ENCODE measurements at places on chromosomes 5 and 9. TPM values are rescaled to one million over a fixed set of nuclear protein-coding genes. Genes with fewer than 3 reads are reported as not detected.
A peak's percentile ranks its signal among the peaks of the same experiment; 100 is the strongest.

TMEM174 gene
- total RNA-seq, result not detected

DNA sequence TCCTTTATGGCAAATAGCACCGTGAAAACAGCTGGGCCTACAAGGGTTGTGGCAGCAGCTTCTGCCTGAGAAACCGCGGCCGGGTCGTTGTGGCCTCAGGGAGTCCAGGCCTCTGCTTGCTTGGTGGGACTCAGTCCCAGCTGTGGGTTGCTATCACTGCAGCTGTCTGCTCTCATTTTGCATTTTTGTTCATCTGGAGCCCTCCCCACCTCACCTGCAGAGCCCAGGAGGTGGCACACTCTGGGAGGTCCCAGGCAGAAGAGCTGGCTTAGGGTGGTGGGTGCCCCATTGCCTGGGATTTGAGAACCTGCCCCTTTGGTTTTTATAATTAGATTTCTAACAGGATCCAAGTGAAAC lies 138.4 kb downstream of the GADD45G start:
- peak; percentile 30 for DNase-seq

GRCh38 chr5:118723021-118723338 lies 265.4 kb downstream of the DTWD2 start:
- no peak for DNase-seq

GRCh38 chr5:14447958-14448911 lies 133.4 kb upstream of the OTULINL start:
- DNase-seq, result no peak

DNA sequence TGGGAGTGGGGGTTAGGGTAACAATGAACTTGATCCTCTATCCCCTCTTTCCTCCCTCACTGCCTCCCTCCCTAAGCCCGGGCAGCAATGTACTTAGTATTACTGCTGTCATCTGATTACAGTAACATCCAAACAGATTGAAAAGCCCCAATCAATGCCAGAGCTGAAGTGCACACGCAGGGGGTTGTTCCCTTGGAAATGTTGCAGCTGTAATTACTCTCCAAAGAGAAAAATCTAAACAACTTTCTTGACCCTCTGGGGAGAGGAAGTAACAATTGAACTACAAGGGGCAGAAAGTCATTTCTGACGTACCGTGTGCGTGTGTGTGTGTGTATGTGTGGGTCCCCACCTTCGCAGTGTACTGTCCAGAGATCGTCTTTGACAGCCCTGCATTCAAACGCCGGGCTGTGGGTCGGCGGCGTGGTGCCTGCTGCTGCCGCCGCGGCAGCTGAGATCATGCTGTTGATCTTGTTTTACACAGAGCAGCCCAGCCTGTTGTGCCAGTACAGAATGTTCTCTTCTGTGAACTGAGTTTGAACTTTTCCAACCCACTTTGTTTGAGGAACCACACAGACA lies 66.0 kb upstream of the KLF9 start:
- DNase-seq, result no peak

DOCK2 gene
- 245 TPM for total RNA-seq

DPYSL3 gene
- total RNA-seq, result 0.05 TPM

DNA sequence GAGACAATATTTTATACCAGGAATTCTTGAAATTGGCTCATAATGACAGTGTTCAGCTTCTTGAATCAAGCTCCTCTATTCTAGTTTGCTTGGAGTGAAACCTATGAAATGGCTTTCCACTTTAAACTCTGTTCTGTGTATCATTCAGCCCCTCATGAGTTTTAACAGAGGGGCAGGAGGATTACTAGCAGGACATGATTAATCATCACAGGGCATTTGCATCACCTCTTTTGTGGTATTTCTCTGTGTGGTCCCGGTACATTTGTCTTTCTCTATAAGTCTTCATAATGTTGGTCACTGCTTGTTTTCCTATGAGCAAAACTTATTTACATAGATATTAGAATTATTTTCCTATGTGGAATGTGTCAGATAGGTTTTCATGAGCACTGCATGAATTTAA lies 21.2 kb downstream of the CAST start:
- DNase-seq, result no peak

GRCh38 chr5:73966451-73966850 lies 340.5 kb downstream of the ARHGEF28 start:
- DNase-seq, result no peak

- DNase-seq, result no peak
Measured at GRCh38 chr9:5563886-5564285, 53.6 kb downstream of the PDCD1LG2 start.

GRCh38 chr9:109883623-109884022 lies 103.6 kb downstream of the PALM2AKAP2 start:
- no peak for DNase-seq

- no peak for DNase-seq
Measured at GRCh38 chr5:89342106-89342876, 459.3 kb upstream of the MEF2C start.

PPP3R2 gene
- not detected for total RNA-seq

DNA sequence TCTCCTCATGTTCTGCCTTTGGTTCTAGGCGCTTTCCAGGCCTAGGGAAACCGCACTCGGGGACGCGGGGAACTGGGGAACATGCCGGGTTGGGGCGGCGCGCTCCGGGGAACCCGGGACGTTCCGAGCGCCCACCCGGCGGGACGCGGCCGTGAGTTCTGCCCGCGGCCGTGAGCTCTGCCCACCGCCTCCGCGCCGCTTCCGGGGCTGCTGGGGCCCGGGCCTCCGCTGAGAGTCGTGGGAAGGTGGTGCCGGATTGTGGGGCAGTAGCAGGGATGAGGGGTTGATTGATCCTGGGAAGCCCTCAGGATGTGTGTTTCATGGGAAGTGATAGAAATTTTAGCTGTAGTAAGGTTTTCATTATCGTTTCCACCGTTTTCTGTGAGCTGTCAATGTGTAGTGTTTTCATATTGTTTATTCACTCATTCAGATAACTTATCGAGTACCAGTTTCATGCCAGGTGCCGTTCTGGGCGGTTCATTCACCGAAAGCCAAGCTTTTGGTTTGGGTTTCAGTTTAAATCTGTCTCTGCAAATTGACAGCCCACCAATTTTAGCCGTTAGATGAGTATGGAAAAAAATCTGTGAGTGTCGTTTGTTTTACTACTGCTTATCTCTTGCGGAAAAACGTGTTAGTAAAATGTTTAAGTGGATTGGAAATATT lies 657 bp downstream of the MTRR start:
- DNase-seq, result peak; percentile 47

RGS7BP gene
- total RNA-seq, result not detected

DNA sequence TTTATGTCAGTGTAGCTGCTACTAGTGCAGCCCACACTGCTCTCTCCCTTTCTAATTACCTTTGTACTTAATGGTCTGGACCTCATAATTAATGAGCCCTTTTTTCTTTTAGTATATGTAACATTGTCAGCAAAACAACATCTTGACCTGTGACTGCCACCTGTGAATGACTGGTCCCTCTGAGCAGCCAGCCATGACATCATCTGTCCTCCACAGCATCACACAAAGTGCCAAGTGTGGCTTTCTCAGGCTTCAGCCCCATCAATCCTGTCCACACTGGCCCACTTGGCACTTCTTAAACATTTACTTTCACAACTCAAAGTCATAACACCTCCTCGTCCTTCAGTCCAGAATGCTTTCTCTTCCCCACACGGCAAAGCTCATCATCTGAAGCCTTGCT lies 104.7 kb downstream of the GPR21 start:
- no peak for DNase-seq

PCDHGA6 gene
- 0.16 TPM for total RNA-seq

MRPL50 gene
- total RNA-seq, result 11.6 TPM

DNA sequence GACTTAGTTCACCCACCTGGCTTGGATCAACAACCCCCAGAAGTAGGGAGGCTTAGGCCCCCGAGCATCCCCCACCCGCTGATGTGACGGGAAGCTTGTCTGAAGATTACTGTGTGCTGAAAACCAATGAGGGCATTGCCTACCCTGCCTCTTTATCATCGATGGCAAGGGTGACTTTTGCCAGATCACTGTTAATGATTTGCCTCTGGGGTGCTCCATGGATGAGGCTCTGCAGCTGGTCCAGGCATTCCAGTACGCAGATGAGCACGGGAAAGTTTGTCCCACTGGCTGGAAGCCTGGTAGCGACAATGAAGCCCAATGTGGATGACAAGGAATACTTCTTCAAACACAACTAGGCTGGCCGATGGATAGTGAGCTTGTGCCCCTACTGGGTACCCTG lies 22.0 kb downstream of the RUFY1 start:
- no peak for DNase-seq

DNA sequence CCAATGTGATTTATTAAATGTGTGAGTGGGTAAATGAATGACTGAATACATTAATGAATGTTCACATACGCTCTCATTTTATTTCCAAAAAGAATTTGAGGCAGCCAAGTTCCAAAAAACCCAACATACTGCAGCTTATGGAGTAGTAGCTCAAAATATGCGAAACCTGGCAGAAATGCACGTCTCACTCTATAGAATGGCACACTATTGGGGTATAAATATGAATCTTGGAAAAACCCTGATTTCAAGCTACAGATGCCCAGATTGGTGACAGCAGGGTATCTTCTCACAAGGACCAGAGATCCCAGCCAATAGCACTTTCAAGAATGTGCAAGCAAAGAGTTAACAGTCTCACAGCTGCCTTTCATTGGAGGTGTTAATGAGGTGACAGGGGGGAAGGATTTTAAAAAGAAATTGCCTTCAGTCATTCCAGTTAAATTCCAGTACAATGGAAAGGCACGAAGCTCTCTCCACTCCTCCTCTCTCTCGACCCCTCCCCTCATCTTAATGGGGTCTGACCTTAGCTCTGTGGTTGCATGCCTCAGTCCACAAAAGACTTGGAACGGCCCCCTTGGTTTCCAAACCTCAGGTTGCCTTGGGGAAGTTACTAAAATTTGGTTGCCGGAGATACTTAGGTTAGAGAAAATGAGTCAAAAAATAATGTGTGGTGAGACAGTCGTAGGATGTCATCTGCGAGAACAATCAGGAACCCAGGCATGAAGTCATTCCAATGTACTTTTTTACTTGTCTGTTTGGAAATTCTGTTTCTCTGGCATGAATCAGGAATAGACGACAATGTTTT lies 307.4 kb downstream of the NFIB start:
- DNase-seq, result no peak

FAM200C gene
- 0.46 TPM for total RNA-seq

- DNase-seq, result no peak
Measured at GRCh38 chr9:6639622-6640021, 5.9 kb downstream of the GLDC start.

SLC22A4 gene
- total RNA-seq, result 1.8 TPM

GRCh38 chr5:103402851-103403250 lies 144.3 kb downstream of the MACIR start:
- no peak for DNase-seq

GRCh38 chr9:126860077-126860756 lies at the start of gene ZBTB34:
Gene ZBTB34 (plus strand): TSS chr9:126860639. CDS start chr9:126879400, 18,761 bp downstream.
- peak; percentile 86 for DNase-seq

DNA sequence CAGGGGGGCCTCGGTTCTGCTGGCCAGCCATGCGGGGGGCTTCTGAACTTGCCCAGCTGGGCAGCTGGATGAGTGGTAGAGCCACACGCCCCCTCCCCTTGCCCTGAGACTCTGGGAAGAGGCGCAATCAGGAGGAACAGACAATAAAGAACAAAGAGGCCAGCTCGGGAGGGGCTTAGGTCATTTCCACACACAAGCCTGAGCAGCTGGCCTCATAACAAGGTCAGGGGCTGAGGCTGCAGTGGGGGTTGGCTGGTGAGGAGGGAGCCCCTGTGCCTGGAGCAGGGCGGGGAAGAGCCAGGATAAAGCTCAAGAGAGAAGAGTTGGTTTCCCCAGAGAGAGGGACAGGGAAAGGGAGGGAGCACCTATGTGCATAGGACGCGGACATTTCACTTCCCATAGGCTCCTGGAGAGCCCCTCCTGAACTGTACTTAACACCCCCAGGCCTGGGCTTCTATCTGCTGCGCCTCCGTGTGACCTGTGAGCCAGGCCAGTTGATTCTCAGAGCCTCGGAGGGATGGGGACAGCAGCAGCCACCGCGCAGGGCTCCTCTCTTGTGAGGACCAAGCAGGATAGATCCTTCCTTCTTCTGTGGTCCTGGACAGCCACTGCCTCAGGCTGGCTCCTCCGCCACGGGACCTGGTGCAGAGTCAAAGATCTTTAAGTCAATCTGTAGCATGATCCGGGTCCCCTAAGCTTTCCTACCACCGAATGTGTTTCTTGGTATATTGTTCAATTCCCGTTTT lies 75.3 kb upstream of the GGTA1 start:
- no peak for DNase-seq

- DNase-seq, result no peak
Measured at GRCh38 chr5:143573568-143574170, 170.2 kb upstream of the NR3C1 start.

DNA sequence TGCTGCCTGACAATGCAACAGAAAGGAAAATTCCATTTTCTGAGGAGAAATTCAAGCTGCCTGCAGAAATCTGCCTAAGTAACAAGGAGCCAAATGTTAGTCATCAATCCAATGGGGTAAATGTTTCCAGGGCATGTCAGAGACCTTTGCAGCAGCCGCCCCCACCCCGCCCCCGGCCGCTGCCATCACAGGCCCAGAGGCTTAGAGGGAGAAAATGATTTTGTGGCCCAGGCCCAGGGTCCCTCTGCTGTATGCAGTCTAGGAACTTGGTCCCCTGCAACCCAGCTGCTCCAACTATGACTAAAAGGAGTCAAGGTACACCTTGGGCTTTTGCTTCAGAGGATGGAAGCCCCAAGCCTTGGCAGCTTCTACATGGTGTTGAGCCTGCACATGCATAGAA lies 45.0 kb downstream of the VLDLR start:
- DNase-seq, result no peak

HSD17B3 gene
- not detected for total RNA-seq

FCHSD1 gene
- 54.1 TPM for total RNA-seq

FAM114A2 gene
- total RNA-seq, result 33.7 TPM

Measured in activated T-cell treated with anti-CD3 and anti-CD28 coated beads, Interleukin-2, amount 50 U/mL, for 72 hours (primary cell).